A172 (cell line): ENCODE measurements at places on chromosomes 12 and 14.

GRCh38 chr12:1644534-1645438, 15.8 kb downstream of the WNT5B start:
- no peak for DNase-seq

- DNase-seq: no peak
These were observed 50.5 kb upstream of the PZP start for GRCh38 chr12:9258676-9259075.

DNA sequence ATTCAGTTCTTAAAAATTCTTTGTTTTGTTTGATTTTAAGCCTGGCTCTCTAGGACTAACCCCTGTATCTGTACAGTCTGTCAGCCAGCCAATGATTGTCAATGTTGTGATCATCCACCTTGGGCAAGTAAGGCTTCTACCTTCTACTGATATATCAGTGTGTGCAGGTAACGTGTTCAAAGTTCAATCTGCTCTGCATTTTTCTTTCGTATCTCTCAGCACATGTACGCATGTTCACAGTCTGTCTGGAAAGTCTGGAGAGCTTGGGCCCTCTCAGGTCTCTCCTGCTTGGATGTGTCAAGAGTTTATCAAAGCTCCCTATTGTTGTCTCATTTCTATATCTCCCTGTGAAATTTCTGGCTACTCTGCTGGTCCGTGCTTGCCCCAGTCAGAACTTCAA, 138.6 kb upstream of the VRK1 start:
- DNase-seq: no peak

DNA sequence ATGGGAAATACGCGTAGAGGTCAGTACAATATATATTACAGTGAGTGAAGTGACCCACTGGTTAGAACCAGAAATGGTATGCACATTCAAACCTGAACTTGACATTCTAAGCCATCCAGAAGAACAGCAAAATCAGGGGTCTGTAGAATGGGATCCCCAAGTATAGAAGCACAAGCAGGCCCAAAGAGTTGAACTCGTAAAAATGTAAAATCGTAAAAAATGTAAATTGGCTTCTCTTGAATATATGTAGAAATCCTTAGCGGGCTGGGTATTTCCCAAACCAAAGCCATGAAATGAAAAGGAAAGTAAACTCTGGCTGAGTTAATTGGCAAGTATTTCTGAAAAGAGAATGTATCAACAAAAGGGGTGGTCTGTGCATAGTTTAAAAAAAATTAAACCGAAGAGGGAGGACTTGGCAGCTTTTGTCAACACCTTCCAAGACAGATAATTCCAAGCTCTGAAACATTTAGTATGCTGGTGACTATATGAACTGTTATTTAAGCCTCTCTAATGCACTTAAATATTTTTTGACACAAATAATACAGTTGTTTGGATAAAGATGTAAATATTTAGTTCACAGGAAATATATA, 1505.6 kb upstream of the FLRT2 start:
- DNase-seq: no peak

DNA sequence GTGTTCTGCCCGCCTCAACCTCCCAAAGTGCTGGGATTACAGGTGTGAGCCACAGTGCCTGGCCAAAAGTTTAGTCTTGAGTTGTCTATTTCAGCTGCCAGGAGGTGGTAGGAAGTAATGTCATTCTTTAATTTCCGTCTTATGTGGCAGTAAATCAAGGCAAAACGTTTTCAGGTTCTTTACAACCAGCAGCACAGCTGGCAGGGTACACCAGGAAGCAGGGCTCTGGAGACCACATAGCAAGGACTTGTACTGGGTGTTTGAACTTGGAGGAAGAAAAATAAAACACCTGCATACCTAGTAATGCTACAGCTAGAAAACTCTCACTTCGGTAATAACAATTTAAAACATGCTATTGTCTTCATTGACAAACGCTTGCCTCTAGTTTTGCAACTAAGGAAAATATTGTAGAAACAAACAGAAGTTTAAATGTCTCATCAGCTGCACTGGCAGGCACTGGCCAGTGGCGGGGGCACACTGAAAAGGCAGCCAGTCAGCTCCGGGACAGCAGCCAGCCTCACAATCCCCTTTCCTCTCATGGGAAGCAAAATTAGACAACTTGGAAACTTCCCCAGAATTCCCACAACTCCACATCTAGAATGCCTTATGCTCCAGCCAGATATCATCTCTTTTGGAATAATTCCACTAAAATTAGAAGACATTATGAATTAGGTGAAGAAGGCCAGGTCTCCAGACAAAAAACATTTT, 72.2 kb downstream of the CLIP1 start:
- no peak for DNase-seq

DNA sequence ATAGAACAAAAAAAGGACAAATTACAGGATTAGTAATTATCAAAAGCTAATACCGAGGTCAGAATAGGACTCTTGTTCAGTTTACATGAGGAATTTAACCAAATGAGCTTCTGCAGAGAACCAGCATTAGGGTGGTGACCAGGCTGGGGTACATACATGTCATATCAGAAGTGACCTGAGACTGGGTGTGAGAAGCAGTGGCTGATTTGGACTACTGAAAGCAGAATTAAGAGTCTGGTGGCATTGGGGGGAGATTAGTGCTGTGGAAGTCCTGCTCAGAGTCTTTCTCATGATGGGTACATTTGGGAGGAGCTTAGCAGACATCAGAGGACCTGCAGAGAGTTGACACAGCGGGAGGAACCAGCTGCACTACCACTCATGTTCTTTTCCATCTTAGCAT, 21.7 kb downstream of the TRAF3 start:
- no peak for DNase-seq

GRCh38 chr14:100898935-100899883, 4.3 kb downstream of the RTL1 start:
- DNase-seq: no peak
